Left ventricle myocardium superior (tissue), 1 donor: ENCODE measurements at places on chromosomes 6 and 20. TPM values are rescaled to one million over a fixed set of nuclear protein-coding genes. Genes with fewer than 3 reads are reported as not detected.

The PEX3 gene
- total RNA-seq: 21.7 TPM

- DNase-seq: no peak
These were observed 73.2 kb downstream of the TRMT6 start for GRCh38 chr20:5877128-5877527.

GRCh38 chr6:99344289-99344688 lies 5.2 kb downstream of the FAXC start:
- no peak for DNase-seq

The EPB41L1 gene
- 19.6 TPM for total RNA-seq

DNA sequence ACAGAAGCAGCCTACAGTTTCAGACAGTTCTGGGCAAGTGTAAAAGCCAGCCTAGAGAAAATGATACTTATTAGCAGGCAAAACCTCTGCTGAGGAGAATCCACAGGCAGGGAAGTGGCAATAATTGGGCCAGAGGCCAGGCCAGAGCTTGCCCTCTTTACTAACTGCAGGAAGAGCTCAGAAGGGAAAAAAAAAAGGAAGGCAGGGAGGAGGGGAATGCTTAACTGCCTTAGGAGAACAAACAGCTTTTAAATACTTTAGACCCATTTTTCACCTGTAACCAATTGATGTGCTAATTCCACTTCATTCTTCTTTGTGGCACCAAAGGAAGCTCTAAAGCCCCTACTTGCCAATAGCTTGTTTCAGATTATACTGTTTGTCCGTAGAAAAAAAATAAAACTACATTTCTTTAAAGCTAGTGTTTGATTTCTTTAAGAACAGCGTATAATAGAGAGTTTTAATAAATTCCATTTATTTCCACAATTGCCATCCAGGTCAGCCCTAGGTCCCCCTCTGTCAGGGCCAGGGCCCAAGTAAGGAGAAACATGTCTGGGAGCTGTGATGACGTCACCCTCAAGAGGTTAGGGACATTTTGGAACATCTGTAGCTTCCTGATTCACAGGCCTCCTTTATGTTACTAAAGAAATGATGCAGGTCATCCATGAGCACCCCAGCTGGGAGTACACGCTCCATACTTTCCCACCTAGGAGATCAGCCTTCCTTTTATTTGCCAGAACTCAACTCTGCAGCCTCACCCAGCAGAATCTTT lies 384.3 kb downstream of the CDC5L start:
- DNase-seq: peak; percentile 36

The C6orf163 gene
- 1.7 TPM for total RNA-seq

DNA sequence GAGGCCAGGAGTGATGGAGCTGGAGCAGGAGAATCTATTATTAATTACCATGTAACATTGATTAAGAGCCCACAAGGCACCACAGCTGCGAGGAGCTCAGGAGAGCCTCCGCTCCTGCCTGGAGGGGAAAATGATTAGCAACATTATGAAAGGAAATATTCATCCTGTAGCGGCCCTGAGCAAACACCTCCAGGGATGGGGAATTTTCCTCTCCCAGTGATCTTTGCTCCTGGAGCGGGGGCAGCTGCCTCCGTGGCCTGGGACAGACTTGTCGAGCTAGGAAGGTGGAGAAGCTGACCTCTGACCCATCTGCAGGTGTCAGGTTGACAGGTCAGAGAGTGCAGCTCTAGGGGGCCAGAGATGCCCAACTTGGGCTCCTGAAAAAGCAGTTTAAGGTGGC lies 40.1 kb upstream of the SIRPA start:
- DNase-seq: no peak

The PKIB gene
- total RNA-seq: 0.35 TPM

DNA sequence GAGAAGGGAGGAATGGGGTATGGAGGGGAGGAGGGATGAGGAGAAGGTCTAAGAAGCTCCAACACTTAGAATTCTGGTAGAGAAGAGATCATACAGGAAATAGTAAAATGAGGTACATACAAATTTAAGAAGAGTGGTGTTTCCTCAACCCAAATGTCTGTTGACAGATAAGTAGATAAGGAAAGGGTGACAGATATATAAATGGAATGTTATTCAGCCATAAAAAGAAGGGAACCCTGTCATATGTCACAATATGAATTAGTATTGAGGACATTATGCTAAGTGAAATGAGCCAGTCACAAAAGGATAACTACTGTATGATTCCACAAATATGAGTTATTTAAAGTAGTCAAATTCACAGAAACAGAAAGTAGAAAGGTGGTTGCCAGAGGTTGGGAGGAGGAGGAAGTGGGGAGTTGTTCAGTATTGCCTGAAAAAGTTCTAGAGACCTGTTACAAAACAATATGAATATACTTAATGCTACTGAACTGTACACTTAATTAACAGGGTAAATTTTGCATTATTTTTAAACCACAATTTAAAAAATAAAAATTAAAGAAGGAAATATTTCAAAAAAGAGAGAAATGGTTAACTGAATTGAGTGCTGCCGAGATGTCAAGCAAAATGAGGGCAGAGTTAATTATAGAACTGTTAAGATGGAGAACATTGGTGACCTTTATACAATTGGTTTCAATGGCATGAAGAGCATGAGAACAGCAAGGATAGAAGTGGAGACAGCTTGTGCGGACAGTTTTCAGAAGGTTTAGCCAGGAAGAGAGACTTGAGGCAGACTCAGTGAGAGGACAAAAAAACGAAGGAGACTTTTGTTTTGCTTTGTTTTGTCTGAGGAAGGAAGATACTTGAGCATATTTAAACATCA lies 47.6 kb upstream of the ADGRF4 start:
- DNase-seq: no peak

The ATP6V1G2 gene
- 2.1 TPM for total RNA-seq

DNA sequence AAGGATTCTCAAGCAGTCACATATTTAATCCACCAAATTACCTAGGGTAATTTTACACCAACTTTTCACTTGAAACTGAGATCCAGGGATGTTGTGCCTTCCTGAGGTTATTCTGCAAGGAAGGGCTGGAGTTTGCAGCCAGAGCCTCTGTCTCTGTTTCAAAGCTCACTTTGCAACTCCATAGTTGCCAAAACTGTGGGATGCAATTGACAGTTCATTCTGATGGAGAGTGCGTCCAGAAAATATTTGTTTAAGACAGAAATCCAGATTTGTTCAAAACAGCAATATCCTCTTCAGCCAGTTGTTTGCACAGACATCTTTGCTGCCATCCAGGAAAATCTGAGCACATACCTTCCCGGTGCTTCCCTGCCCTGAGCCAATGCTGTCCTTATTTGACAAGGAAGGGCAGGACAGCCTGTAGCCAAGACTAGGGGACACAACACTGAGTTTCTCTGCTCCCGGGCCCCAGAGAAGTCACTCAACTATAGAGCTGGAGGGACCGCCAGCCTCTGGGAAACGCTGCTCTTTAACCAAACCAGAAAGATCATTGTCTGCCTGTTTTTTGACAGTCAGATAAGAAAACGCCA lies 297.4 kb downstream of the HIVEP2 start:
- no peak for DNase-seq

- DNase-seq: no peak
These were observed 14.8 kb upstream of the SERPINB9 start for GRCh38 chr6:2917801-2918445.

GRCh38 chr6:113293423-113293740 lies 563.8 kb upstream of the MARCKS start:
- DNase-seq: no peak

- DNase-seq: no peak
These were observed 289.3 kb downstream of the FARS2 start for GRCh38 chr6:5550631-5551030.

DNA sequence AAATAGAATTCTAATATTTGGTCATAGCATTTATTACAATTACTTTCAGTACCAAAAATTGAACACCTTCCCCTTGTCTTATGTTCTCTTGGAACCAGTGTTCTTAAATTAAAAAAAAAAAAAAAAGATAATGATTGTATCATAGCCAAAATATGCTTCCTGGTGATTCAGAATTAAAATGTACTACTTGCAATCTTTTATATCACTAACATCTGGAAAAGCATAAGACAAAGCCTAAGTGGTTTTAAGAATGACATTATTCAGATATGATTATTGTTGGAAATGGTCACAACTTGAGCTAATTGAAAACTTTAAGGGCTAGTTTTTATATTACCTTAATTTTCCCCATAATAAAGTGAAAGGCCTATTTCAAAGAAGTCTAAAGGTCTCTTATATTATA lies 493.3 kb upstream of the MARCKS start:
- DNase-seq: no peak

- no peak for DNase-seq
These were observed 11.2 kb downstream of the TFEB start for GRCh38 chr6:41724228-41724580.

DNA sequence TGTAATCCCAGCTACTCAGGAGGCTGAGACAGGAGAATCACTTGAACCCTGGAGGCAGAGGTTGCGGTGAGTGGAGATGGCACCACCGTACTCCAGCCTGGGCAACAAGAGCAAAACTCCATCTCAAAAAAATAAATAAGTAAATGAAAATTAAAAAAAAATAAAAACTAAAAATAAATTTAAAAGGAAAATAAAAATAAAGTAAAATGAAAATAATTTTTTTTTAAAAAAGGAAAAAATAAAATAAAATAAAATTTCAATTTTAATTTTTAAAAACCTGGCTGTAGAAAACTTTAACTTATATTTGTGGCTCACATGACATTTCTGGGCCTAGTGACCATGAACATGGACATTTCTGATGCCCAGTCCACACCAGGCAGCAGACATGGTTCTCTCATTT lies 16.1 kb downstream of the HCK start:
- DNase-seq: no peak

DNA sequence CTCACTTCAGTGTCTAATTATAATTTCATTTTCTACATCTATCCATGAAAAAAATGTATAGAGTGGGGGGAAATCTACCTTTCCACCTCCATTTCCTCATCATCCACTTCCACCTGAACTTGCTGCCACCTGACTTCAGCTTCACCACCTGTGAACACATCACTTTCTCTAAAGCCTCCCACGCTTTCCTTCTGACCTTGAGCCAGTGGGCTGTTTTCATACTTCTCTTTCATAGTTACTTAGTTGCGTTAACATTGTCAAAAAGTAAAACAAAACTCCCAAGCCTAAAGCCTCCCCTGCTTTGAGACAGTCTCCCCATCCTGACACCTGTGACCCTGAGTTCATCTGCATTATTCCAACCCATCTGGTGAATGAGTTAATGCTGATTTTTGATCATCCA lies 47.3 kb downstream of the KLHL31 start:
- no peak for DNase-seq

The CCN2 gene
- total RNA-seq: 14.3 TPM

The ZNF184 gene
- 4.1 TPM for total RNA-seq

DNA sequence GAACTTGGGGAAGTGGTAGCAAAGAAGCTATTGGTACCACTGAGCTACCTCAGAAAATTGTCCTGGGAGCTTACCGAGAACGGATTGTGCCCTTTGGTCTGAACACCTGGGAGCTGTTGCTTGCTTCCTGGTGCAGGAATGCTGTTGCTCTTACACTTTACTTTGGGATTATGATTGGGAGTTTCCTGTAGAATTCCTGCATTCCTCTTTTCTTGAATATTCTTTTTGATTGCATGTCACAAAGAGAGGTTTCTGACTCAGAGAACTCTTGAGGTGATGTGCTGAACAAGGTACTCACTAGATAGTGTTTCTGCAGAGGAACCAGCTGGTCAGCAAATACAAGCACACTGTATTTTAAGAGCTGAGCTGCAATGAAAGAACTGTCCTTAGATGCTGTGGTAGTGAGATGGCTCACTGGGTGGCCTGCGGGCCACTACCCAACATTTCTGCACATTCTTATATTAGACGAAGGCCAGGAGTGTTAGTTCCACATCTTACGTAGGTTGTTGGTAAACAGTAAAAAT lies 35.0 kb downstream of the LRRC1 start:
- DNase-seq: no peak

DNA sequence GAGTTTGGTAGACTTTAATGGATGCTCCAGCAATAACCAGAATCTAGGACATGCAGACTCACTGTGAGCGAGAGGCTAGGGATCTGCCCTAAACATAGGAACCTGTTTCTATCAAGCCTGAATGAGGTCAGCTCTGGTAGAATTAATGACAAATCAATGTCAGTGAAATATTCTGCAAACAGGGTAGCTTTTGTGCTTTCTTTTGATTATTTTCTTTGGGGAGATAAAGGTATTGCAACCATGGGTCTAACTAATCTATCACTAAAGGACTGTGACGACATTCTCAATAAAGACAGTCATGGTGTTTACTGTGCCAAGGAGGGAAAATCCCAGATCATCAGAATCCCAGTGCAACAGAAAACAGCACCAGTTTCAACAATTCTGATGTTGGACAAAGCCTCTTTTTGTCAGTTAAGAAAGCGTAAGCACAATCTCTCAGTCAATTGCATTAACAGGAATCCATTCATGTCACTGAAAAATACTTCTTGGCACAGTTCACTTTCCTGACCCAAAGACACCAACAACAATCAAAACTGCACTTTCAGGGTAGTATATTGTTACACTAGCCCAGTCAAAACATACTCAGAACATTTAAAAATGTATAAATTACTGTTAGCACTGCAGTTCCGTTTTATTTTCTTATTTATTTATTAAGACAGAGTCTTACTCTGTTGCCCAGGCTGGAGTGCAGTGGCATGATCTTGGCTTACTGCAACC lies 36.8 kb upstream of the SMIM29 start:
- no peak for DNase-seq

DNA sequence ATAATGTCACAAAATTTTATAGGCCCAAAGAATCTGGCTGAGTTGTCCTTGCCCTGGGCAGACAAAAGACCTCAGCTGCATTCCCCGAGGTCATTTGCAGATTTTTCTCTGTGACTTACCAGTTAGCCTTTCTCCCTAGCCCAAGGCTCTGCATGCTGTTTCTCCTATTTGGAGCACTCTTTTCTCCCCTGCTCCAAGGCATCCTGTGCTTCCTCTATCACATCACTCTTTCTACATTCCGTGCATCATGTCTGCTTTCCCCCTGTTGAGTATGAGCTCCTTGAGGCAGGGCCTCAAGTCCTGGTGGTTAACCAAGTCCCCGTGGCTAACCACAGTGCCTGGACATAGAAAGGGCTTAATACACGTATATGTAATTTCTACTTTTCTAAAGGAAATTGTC lies 593 bp upstream of the GSTA3 start:
- DNase-seq: no peak

- DNase-seq: no peak
These were observed 636.3 kb downstream of the UTRN start for GRCh38 chr6:144921206-144921975.

DNA sequence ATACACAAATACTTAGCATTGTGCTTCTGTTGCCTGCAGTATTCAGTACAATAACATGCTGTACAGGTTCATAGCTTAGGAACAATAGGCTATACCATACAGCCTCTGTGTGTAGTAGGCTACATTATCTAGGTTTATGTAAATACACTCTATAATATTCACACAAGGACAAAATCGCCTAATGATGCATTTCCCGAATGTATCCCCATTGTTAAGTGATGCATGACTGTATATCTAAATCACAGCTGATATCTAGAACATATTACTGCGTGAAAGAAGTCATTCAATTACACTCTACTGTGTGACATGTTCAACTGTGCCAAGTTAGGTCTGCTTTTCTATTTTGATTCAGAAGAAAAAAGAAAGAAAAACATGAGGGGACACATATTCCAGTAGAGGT lies 633.5 kb downstream of the RFPL4B start:
- no peak for DNase-seq

The FAM210B gene
- 58.7 TPM for total RNA-seq
